PC-9 (cell line): ENCODE measurements at places on chromosomes 3 and 15.

- H3K36me3 ChIP-seq, result no peaks in the 10 kb centered on the region
- DNase-seq, result no peak
- no peak overlapping the region for H3K4me3 ChIP-seq
- H3K27ac ChIP-seq, result no peak overlapping the region
These were observed 707.7 kb upstream of the EPHA6 start for GRCh38 chr3:96106701-96107100.

DNA sequence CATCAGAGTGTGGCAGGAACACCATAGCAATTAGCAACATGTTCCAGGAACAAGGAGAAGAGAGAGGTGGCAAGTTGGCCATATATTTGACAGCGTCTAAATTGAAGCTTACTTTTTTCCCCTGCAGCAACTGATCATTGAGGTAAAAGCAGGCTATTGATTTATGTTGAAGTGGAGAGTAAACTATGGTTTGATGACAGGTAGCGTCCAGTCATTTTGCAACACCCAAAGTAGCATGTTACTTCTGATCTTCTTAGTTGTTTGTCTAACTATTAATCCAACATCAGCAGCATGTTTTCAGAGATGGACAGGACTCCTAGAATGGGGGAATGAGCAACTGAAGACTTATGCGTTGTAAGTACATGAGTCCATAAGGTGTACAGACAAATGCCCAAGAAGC is 225.8 kb downstream of the ZPLD1 start:
- no peaks in the 10 kb centered on the region for H3K36me3 ChIP-seq
- H3K27me3 ChIP-seq, result 0 out of 2 replicates have a peak, but pooled peaks cover 7% of the 10 kb centered on the region
- DNase-seq, result no peak
- H3K27ac ChIP-seq, result no peak overlapping the region

DNA sequence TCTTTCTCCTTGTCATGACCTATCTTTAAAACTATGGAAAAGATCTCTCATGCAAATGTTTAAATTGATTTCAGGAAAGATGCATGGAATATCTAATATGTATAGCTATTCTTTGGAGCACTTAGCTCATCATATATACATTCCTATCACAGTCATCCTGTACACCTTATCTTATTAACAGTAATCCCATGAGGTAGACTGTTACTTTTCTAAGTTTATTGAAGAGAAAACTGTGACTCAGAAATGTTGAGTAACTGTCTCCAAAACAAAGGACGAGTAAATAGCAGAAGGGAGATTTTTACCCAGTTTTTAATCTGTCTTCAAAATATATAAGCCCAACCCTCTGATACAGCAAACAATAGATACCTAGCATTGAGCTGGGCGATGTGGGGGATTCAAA is 308.3 kb downstream of the GAP43 start:
- H3K27ac ChIP-seq, result no peak overlapping the region
- no peaks in the 10 kb centered on the region for H3K27me3 ChIP-seq
- no peak for DNase-seq
- no peaks in the 10 kb centered on the region for H3K4me1 ChIP-seq
- no peak overlapping the region for H3K4me3 ChIP-seq

- H3K27ac ChIP-seq, result no peak overlapping the region
- no peak for DNase-seq
- no peak overlapping the region for H3K4me3 ChIP-seq
These were observed 13.5 kb upstream of the SEC13 start for GRCh38 chr3:10334459-10334858.

DNA sequence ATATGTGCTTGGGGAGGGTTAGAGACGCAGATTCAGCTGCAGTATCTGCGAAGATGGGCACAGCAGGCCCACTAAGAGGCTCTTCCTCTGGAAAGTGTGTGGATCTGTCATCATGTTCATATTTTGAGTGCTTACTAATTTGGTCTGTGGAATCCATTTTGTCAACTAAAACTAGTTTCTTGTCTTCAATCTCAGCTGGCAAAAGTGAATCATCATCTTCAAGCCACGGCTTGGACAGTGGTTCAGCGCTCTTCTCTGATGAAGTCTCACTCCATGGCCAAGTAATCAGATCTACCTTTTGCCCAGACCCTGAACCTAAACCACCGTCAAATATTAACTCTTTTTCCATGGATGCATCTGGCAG is 76.2 kb downstream of the IMPG2 start:
- no peak for DNase-seq
- no peak overlapping the region for H3K27ac ChIP-seq
- no peaks in the 10 kb centered on the region for H3K27me3 ChIP-seq

DNA sequence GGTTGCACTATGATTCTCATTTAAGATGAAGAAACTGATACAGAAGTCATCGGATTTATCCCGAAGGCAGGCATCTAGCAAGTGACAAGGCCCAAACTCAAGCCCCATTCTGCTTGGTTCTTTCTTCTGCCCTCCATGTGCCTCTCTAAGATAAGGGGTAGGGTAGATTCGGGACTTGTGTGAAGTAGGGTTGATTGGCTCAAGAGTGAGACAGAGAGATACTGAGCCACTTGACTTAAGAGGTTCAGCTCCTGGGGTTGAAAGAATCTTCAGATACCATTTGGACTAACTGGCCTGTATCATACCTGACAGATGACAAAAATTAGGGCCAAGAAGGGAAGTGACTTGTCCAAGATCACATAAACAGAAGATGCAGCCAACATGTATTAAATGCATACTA is 891 bp downstream of the RFT1 start:
- no peaks in the 10 kb centered on the region for H3K27me3 ChIP-seq
- no peak for DNase-seq
- H3K36me3 ChIP-seq, result no peaks in the 10 kb centered on the region; the same call in 1 of the 2 replicates
- H3K4me3 ChIP-seq, result peak overlapping the region; percentile 82
- H3K27ac ChIP-seq, result no peak overlapping the region
